ENCODE measurements at places on chromosomes 6 and 20.

DNA sequence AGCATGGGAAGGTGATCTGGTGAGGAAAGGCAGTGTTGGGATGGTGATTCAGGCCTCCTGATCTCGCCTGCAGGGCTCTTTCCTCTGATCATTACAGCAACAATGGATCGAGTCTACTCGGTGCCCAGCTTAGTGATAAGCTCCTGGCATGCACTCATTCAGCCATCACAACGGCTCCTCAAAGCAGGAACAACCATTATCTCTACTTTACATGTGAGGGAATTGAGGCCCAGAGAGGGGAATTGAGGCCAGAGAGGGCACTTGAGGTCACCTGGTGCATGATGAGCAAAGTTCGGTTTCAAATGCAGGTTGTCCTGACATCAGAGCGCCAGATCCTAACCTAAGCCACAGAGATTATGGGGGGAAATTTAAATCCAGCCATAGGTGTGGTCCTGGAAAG is 42.0 kb upstream of the BPIFA2 start:
- DNase-seq = no peak

- DNase-seq = no peak
These were observed 58.9 kb upstream of the RREB1 start for GRCh38 chr6:7048894-7049293.

DNA sequence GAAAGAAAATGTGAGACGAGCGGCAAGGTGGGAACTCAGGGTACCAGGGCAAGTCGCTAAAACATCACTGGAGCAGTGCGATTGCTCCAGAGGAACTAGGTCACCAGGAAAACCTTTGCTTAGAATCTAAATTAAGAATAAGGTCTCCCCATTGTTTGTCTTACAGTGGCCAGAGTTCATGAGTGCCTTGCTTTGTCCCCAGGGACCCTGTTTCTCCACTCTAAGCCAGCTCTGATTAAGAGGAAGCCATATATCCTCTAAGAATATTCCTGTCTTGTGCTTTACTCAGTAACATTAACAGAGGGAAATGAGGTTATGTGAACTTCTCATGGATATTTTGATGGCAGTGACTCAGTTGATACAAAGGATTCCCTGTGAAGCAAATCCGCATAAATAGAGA is 305.8 kb downstream of the CD83 start:
- no peak for DNase-seq

DNA sequence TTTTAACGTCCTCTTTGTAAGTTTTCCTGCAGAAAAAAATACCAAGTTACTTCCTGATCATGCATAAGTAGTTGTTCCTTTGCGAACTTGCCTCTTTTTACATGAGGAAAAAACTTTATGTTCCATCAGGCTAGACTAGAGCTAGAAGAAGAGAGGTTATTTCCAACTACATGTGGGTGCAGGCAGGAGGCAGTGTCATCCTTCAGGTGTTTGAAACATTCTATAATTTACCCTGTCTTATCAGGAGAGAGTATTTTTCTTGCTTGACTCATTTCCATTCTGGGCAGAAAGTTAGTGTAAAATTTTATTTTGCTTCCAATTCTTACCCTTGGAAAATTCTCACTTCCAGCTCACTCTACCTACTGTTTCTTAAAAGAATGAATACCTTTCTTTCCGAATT is 28.5 kb upstream of the EPHA7 start:
- DNase-seq = no peak

Measured in caudate nucleus (tissue), 63 donors.